Fibroblast of skin of scalp (primary cell): ENCODE measurements at places on chromosomes 4 and X.

DNA sequence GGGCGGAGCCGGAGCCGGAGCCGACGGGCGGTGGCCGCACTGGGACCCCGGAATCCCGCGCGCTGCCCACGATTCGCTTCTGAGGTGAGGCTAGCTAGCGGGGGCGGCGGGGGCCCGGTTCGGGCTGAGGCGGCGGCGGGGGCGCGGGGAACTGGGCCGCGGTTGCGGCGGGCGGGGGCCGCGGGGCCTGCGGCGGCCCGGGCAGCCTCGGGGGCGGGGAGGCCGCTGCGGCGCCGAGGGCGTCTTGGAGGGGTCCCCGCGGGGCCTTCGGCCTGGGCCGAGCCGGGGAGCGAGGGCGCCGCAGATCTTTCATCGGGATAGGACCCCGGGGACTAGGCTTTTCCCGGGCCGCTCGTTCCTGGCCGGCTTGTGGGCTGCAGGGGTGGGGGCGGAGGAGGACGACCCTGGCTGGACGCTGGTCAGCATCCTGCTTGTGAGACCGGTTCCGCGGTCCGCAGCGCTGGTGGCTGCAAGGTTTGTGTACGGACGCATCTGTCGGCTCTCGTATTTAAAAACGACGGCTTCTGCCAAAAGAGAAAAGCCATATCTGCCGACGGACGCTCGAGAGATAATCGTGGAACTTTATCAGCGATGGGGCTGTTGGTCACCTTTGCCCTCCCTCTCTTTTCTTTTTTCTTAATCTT, 419 bp downstream of the ADD1 start:
- no peak for DNase-seq

- peak; percentile 88 for DNase-seq
Measured at GRCh38 chr4:23015821-23016220, 323.1 kb downstream of the GBA3 start.

DNA sequence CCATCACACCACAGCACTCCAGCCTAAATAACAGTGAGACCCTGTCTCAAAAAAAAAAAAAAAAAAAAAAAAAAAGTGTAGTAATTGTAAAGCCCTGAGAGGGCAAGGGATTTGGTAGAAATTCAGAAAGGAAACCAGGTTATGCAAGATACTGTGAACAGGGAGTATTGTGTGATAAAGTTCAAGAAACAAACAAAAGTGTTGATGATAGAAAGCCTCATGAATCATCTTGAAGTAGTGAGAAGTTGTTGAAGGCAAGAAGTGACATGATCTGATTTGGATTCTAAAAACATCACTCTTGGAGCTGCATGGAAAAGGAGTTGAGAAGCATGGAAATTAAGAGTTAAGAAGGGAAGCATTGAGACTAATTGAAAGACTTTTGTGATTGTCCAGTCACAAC, 102.2 kb downstream of the RAP1GDS1 start:
- no peak for DNase-seq

DNA sequence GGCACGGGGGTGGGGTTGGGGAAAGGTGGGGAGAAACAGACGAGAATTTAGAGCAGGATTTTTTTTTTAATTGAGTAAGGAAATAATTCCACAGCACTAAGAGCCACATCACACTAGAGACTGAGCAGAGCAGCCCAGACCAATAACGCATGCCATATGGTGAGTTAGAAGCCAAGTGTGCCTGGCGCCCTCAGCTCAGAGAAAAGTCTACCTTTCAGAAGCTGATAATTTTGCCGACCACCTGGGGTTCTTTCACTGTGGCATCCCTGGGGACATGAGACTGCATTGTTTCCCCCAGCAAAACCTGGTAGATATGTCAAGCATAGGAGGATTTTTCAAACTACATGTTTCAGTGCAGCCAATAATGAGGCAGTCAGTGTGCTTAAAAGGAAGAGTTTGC, 516.8 kb downstream of the SMARCA1 start:
- DNase-seq: no peak

- DNase-seq: peak; percentile 0
Measured at GRCh38 chrX:119853444-119853843, 681 bp upstream of the UPF3B start.

DNA sequence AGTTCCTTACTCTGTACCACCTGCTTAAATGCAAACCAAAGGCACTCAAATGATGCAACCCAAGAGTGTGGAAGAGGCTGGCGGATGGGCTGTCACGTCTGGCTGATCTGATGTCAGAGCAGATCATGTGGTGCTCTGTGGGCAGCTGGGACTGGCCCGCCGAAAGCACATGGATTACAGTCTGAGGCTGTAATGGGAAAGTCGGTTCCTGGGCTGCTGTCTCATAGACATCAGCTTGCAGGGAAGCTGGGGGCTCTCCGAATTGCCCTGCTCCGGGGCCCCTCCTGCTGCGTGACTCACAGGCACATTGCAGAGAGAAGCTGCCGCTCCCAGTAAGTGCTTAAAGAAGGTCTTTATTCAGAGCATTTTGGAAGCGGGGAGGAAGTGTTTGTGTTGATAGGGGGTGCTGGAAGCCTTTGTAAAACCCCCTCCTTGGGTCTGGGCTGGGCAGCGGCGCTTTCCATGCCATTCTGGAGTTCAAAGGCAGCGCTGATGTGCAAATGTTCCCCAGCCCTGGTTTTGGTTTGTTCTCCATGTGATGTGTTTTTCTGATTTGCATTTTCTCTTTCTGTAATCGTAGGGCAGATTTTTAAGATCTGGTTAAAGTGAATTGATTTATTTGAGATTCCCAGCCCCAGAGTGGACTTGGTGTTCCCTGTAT, 181.1 kb downstream of the LARP7 start:
- DNase-seq: peak; percentile 92

DNA sequence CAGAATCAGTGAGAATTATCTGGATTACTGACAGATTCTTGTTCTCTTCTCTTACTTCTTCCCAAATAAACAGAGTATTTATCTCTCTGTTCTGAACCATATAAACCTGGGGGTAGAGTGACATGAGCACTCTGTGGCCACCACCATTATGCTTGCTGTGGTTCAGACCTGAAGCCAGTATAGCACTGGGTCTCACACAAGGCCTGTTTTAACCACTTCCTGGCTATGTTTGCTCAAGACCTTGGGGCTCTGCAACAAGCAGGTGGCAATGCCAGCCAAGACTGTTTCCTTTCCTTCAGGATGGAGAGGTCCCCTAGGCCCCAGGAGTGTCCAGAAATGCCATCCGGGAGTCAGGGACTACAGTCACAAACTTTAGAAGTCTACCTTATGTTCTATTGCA, 21.7 kb upstream of the HEPH start:
- DNase-seq: no peak
